ENCODE measurements at places on chromosomes 5 and 9.

- no peak overlapping the region for H3K27ac ChIP-seq
- no peak for DNase-seq
- peaks cover 74% of the 10 kb centered on the region for H3K27me3 ChIP-seq
- no peak overlapping the region for H3K4me3 ChIP-seq
- no peaks in the 10 kb centered on the region for H3K4me1 ChIP-seq
- H3K36me3 ChIP-seq, result peaks cover 4% of the 10 kb centered on the region
These were observed 10.0 kb downstream of the CRB2 start for GRCh38 chr9:123365881-123366528.

DNA sequence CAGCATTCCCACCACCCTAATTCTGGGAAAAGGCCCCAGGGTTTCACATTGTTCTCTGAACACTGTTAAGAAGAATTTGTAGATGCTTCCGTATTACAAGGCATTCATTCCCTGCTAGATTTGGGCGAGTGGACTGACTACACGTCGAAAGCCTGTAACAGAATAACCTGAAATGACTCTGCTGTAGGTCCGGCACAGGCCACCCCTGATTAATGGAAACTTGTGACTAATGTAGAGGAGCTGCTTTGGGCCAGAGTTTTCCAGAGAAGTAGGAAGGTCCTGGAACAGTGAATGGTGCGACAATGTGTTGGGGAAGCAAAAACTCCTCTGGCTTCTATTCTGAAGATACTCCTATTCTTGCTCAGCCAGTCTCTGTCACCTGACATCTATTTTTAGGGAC, 87.6 kb downstream of the NR3C1 start:
- no peak overlapping the region for H3K27ac ChIP-seq
- H3K27me3 ChIP-seq, result no peaks in the 10 kb centered on the region
- no peak for DNase-seq
- H3K4me3 ChIP-seq, result no peak overlapping the region
- peaks cover 28% of the 10 kb centered on the region for H3K36me3 ChIP-seq

DNA sequence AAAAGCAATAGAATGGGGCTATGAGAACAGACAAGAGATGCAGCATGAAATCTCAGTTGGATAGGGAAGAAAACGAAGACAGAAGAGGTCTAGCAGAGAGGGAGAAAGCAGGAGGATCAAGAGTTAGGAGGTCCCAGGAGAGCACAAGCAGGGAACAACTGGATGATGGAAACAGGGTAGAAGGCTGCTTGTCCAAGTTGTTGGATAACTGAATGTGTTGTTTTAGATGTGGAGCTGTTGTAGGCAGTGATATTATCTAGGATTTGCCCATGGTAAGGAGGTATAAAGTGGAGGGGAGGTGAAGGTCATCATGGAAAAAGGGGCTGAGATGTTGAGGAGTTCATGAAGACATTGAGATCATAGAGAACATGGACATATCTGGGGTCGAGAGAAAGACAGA, 12.4 kb upstream of the RHOBTB3 start:
- H3K4me3 ChIP-seq, result no peak overlapping the region
- no peak overlapping the region for H3K27ac ChIP-seq

GRCh38 chr9:76321195-76321828, 72.9 kb downstream of the RFK start:
- no peaks in the 10 kb centered on the region for H3K36me3 ChIP-seq
- DNase-seq, result no peak
- no peak overlapping the region for H3K4me3 ChIP-seq
- H3K4me1 ChIP-seq, result no peaks in the 10 kb centered on the region

DNA sequence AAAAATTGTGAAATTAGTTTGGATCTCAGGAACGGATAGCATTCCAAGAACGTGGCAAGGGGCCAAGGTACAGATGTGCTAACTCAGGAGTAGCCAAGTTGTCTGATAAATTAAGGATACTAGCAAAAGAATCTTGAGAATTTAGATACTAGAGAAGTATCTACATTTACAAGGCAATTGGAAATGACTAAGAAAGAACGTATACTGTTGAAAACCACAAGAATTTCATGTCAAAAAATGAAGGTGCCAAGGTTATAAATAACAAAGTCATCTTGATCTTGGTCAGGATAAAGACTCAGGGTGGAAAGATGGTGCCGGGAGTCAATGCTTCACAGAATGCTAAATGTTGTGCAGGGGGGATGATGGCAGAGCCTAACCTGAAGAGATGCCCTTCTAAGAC, 19.2 kb downstream of the CAPSL start:
- no peak overlapping the region for H3K4me3 ChIP-seq
- no peak overlapping the region for H3K27ac ChIP-seq
- H3K36me3 ChIP-seq, result no peaks in the 10 kb centered on the region
- peaks cover 4% of the 10 kb centered on the region for H3K4me1 ChIP-seq
- no peak for DNase-seq

- H3K27me3 ChIP-seq, result no peaks in the 10 kb centered on the region
- no peak overlapping the region for H3K4me3 ChIP-seq
- no peaks in the 10 kb centered on the region for H3K4me1 ChIP-seq
- no peaks in the 10 kb centered on the region for H3K36me3 ChIP-seq
- no peak for DNase-seq
- no peak overlapping the region for H3K27ac ChIP-seq
These were observed 421.9 kb upstream of the ADAMTSL1 start for GRCh38 chr9:18052060-18052459.

DNA sequence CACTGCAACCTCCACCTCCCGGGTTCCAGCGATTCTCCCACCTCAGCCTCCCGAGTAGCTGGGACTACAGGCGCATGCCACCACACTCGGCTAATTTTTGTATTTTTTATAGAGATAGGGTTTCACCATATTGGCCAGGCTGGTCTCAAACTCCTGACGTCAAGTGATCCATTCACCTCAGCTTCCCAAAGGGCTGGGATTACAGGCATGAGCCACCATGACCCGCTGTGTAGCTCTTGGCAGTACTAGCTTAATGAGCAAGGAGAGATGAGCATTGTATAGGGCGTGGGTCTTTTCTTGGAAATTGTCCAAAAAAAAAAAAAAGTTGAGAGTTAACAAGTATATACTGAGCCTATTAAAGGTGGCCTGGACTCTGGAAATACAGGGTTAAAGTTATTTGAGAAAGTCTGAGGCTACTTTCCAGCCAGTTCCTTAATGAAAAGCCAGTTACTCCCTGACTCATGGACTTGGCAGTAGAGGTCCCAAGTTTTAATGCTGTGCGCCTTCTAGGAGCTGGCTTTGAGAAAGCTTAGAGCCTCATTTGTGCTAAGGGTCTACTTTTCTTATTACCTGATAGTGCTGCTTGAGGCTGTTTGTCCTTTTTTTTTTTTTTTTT, 4.2 kb upstream of the FGF18 start:
- H3K36me3 ChIP-seq, result peaks cover 59% of the 10 kb centered on the region
- no peaks in the 10 kb centered on the region for H3K27me3 ChIP-seq
- H3K4me1 ChIP-seq, result peaks cover 9% of the 10 kb centered on the region
- no peak overlapping the region for H3K4me3 ChIP-seq

GRCh38 chr9:130970855-130971254, 31.8 kb upstream of the FIBCD1 start:
- H3K4me1 ChIP-seq, result peaks cover 3% of the 10 kb centered on the region
- H3K4me3 ChIP-seq, result no peak overlapping the region
- H3K36me3 ChIP-seq, result peaks cover 6% of the 10 kb centered on the region
- H3K27ac ChIP-seq, result no peak overlapping the region
- DNase-seq, result no peak

GRCh38 chr9:87609002-87609401, 111.3 kb downstream of the DAPK1 start:
- H3K27me3 ChIP-seq, result peaks cover 27% of the 10 kb centered on the region
- H3K36me3 ChIP-seq, result no peaks in the 10 kb centered on the region
- no peak for DNase-seq
- H3K27ac ChIP-seq, result no peak overlapping the region

DNA sequence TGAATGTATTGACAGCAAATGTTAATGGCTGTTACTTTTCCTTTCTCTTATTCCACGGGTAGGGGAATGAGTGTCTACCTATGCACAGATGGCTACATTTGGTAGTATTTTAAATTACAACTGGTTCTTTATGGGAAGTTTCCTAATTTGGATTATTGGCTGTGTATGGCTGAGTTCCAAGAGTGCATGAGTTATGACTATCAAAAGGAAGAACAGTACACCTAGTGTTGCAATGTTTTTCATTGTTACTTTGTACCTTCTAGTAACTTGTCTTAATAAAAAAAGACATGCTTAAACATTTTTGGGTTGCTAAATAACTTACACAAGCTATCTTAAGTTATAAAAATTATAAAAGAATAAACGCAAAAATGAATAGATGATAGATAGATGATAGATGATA, 35.8 kb upstream of the MAMDC2 start:
- H3K36me3 ChIP-seq, result no peaks in the 10 kb centered on the region
- DNase-seq, result no peak

DNA sequence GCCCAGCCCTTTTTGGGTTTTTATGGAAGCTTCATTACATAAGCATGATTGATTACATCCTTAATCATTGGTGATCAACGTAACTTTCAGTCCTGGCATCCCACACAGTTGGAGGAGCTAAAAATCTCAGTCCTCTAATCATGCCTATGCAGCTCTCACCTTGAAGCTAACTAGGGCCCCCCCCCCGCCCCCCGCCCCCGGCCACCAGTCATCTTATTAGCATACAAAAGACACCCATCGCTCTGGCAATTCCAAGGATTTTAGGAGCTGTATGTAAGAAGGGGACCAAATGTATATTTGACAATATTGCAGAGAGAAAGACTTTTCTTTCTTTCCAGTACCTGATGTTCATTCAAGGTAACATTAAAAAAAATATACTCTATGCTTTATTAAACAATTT, 19.0 kb downstream of the ENC1 start:
- H3K4me3 ChIP-seq, result no peak overlapping the region
- no peak for DNase-seq
- H3K27ac ChIP-seq, result no peak overlapping the region
- peaks cover 10% of the 10 kb centered on the region for H3K27me3 ChIP-seq
- H3K4me1 ChIP-seq, result no peaks in the 10 kb centered on the region
- peaks cover 6% of the 10 kb centered on the region for H3K36me3 ChIP-seq

GRCh38 chr5:159550951-159551350, 220.7 kb upstream of the IL12B start:
- no peak for DNase-seq
- H3K4me3 ChIP-seq, result no peak overlapping the region
- no peak overlapping the region for H3K27ac ChIP-seq
- H3K27me3 ChIP-seq, result no peaks in the 10 kb centered on the region

DNA sequence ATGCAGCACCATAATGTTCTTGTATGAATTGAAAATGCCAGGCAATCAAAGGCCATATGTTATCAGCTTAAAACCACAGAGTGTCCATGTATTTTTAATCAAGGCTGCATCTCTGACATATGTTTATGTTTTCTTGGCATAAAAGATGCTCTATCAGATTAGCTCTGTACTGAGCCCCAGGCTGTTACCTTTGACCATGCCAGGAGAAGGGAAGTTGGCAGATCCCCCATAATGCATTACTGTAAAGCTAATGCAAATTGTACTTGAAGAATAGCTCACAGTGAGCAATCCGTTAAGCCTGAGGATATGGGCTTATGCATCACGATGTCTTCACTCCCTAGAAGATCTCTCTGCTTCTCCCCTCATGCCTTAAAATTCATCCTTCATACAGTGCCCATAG, 414.4 kb downstream of the BRINP1 start:
- H3K27ac ChIP-seq, result no peak overlapping the region
- no peak overlapping the region for H3K4me3 ChIP-seq
- no peaks in the 10 kb centered on the region for H3K27me3 ChIP-seq
- H3K4me1 ChIP-seq, result no peaks in the 10 kb centered on the region

- DNase-seq, result peak; percentile 32
- peak overlapping the region; percentile 66 for H3K4me3 ChIP-seq
- H3K36me3 ChIP-seq, result no peaks in the 10 kb centered on the region
- H3K27me3 ChIP-seq, result peaks cover 48% of the 10 kb centered on the region
- H3K4me1 ChIP-seq, result peaks cover 6% of the 10 kb centered on the region
- no peak overlapping the region for H3K27ac ChIP-seq
These were observed 982 bp downstream of the EPB41L4A start for GRCh38 chr5:112417931-112418658.

- H3K27me3 ChIP-seq, result no peaks in the 10 kb centered on the region
- no peak overlapping the region for H3K27ac ChIP-seq
- H3K4me3 ChIP-seq, result no peak overlapping the region
These were observed 235.7 kb upstream of the HAPLN1 start for GRCh38 chr5:83956386-83956785.

- no peaks in the 10 kb centered on the region for H3K27me3 ChIP-seq
- H3K27ac ChIP-seq, result no peak overlapping the region
- H3K4me3 ChIP-seq, result no peak overlapping the region
- no peak for DNase-seq
- no peaks in the 10 kb centered on the region for H3K36me3 ChIP-seq
These were observed 51.7 kb upstream of the SRFBP1 start for GRCh38 chr5:121910036-121910435.

GRCh38 chr5:73393611-73394489, 54.7 kb downstream of the FOXD1 start:
- H3K4me3 ChIP-seq, result no peak overlapping the region
- no peaks in the 10 kb centered on the region for H3K4me1 ChIP-seq
- no peak overlapping the region for H3K27ac ChIP-seq
- H3K36me3 ChIP-seq, result no peaks in the 10 kb centered on the region

GRCh38 chr5:173498286-173498685, 118.2 kb downstream of the BOD1 start:
- no peaks in the 10 kb centered on the region for H3K4me1 ChIP-seq
- no peak overlapping the region for H3K27ac ChIP-seq
- H3K36me3 ChIP-seq, result no peaks in the 10 kb centered on the region

GRCh38 chr9:1913631-1914330, 101.4 kb upstream of the SMARCA2 start:
- no peaks in the 10 kb centered on the region for H3K36me3 ChIP-seq
- no peak overlapping the region for H3K4me3 ChIP-seq
- no peaks in the 10 kb centered on the region for H3K4me1 ChIP-seq
- H3K27me3 ChIP-seq, result peaks cover 10% of the 10 kb centered on the region
- DNase-seq, result no peak

DNA sequence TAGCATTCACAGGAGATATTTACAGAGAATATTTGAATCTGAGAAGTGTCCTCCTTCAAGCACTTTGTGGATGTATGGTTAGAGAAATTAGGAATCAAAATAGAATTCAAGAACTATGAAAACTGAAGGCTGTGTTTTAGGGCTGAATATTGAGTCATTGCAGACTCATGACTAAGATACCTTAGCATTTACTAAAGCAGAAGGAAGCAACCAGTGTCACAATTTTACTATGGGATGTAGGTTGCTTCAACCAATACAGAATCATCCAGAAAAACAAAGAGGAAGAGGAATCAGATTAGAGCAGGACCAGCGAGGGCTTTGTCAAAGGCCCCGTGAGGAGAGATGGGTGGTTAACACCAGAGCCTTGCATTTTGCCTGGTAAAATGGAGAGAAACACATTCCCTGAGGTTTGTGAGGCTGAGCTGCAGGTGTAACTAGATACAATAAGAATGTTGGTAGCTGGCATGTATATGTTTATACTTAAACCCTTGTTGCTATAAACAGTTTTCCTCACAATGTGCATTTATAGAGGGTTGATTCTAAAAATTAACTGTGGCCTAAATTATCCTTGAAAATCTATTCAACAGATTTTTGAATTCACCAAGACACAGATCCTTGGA, 518.1 kb downstream of the AGTPBP1 start:
- no peak for DNase-seq
- H3K27me3 ChIP-seq, result peaks cover 8% of the 10 kb centered on the region
- H3K36me3 ChIP-seq, result no peaks in the 10 kb centered on the region
- no peak overlapping the region for H3K27ac ChIP-seq
- H3K4me3 ChIP-seq, result no peak overlapping the region

GRCh38 chr5:4881366-4882002, 258.6 kb upstream of the ADAMTS16 start:
- no peak for DNase-seq
- H3K27me3 ChIP-seq, result no peaks in the 10 kb centered on the region
- H3K36me3 ChIP-seq, result no peaks in the 10 kb centered on the region
- no peak overlapping the region for H3K27ac ChIP-seq
- H3K4me1 ChIP-seq, result no peaks in the 10 kb centered on the region

- no peak overlapping the region for H3K4me3 ChIP-seq
- H3K27ac ChIP-seq, result no peak overlapping the region
- H3K36me3 ChIP-seq, result no peaks in the 10 kb centered on the region
These were observed 473 bp upstream of the GABRA1 start for GRCh38 chr5:161847447-161847846.

Measured in effector memory CD8-positive, alpha-beta T cell (primary cell).